ENCODE measurements at places on chromosomes 11 and 22.

GRCh38 chr11:117334896-117335295 is 7.2 kb downstream of the CEP164 start:
- no peak for DNase-seq

DNA sequence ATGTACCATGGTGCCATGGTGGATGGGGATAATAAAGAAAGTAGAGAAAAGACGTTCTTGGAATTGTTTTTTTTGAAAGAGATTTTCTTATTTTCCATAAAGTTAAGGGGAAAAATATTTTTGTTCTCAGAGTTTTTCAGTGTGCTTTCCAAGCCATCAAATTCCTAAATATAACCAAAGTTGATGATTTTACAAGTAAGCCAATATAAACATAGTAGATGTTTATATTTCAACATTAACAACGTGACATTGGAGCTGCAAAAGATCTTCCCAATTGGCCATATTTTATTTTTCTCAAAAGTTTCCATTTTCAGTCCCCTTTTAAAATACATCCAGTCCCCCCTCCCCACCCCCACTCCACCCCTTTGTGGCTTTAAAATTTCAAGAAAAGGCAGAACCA is 80.9 kb upstream of the PICALM start:
- DNase-seq, result no peak

- no peak for DNase-seq
Observed at GRCh38 chr11:59810911-59811259, 307 bp upstream of the MRPL16 start.

DNA sequence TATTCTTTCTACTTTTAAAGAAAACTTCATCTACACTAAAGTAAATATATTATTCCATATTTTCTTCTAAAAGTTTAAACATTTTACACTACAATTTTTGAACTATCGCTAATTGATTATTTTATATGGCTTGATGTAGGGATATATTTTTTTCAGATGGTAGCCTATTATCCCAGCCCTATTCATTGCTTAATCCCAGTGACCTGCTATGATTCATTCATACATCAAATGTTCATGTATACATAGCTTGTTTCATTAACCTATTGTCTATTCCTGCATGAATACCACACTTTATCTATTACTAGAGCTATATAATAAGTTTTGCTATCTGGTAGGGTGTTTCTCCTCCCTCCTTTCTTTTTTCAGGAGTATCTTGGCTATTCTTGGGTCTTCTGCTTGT is 5.0 kb upstream of the ROBO4 start:
- DNase-seq, result no peak

DNA sequence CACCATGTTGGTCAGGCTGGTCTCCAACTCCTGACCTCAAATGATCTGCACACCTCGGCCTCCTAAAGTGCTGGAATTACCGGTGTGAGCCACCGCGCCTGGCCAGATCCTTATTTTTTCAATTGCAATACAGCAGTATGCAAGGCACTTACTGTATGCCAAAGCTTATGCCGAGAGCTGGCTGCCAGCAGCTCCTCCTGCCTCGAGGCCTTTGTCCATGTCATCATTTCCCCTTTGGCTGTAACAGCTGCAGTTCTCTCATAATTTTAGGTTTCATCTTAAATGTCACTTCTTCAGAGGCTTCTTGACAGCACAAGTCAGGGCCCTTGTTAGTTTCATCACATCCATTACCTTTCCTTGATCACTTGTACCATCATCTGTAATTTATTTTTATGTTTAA is 1.5 kb upstream of the SREBF2 start:
- DNase-seq, result no peak

DNA sequence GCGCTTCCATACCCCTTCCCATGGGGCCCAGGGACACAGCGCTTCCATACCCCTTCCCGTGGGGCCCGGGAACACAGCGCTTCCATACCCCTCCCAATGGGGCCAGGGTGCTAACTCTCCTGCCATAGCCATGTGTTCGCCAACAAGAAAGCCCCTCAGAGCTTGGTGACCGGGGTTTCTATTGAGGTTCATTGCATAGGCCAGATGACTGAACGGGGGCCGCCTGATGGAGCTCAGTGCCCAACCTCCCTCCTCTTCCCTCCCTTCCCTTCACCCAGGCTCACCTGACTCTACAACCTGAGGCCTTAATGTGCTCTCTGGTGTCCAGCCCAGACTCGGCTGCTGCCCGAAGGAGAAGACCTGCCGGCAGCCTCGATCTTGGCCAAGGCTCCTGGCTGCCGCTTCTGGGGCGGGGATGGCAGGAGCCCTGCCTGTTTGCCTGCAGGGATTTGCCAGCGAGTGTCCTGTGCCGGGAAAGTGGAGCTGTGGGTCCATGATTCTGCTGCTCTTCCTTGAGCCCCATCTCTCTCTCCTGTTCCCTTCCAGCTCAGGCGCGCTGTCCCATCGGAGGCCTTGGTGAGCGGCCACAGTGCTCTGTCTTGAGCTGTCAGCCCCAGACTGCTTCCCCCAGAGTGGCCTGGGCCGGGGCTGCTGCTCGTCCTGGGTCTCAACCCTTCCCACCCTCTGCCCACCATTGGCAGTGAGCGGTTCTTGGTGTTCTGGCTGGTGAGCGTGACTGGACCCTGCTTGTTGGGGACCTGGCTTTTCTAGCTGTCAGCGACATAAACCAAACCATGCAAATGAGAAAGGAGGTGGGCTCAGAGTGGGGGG is 267.0 kb downstream of the TBC1D22A start:
- no peak for DNase-seq

DNA sequence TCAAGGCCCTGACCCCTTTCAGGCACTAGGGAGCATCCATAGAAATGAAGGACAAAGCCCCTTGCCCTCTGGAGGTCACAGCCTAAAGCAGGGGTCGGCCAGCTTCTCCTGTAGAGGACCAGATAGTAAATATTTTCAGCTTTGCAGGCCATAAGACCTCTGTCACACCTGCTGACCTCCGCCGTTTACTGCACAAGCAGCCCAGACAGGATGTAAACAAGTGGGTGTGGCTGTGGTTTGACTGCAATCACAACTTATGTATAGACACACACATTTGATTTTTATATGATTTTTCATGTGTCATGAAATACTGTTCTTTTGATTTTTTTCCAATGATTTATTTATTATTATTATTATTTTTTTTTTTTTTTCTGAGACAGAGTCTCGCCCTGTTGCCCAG is 34.3 kb downstream of the KIAA1671 start:
- no peak for DNase-seq

DNA sequence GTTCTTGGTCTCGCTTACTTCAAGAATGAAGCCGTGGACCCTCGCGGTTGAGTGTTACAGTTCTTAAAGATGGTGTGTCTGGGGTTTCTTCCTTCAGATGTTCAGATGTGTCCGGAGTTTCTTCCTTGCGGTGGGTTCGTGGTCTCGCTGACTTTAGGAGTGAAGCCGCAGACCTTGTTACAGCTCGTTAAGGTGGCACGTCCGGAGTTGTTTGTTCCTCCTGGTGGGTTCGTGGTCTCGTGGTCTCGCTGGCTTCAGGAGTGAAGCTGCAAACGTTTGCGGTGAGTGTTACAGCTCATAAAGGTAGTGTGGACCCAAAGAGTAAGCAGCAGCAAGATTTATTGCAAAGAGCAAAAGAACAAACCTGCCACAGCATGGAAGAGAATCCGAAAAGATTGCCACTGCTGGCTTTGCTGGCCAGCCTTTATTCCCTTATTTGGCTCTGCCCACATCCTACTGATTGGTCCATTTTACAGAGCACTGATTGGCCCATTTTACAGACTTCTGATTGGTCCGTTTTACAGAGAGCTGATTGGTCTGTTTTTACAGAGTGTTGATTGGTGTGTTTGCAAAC is 27.1 kb upstream of the NXPE2 start:
- no peak for DNase-seq

DNA sequence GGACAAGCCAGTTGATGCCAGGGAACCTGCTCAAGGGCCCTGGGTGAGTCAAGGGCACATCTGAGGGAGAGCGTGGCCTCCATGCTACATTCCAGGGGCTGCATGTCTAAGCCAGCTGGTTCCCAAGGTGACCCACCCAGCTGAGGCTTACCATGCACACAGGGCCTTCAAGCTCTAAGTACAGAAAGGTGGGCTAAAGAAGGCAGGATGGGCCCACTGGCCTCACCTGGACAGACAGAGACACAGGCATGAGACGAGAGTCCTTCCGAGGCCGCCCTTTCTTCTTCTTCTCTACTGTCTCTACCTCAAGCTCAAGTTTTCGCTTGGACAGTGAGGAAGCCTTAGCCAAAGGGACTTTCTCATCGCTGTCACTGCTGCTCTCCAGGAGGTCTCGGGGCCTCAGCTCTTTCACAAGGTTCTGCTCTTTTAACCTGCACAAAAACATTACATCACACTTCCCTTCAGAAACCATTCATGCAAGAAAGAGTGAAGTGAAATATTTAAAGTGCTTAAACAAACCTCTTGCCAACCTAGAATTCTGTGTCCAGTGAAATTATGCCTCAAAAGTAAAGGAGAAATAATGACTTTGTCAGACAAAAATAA is 69.9 kb downstream of the HIRA start:
- DNase-seq, result no peak

DNA sequence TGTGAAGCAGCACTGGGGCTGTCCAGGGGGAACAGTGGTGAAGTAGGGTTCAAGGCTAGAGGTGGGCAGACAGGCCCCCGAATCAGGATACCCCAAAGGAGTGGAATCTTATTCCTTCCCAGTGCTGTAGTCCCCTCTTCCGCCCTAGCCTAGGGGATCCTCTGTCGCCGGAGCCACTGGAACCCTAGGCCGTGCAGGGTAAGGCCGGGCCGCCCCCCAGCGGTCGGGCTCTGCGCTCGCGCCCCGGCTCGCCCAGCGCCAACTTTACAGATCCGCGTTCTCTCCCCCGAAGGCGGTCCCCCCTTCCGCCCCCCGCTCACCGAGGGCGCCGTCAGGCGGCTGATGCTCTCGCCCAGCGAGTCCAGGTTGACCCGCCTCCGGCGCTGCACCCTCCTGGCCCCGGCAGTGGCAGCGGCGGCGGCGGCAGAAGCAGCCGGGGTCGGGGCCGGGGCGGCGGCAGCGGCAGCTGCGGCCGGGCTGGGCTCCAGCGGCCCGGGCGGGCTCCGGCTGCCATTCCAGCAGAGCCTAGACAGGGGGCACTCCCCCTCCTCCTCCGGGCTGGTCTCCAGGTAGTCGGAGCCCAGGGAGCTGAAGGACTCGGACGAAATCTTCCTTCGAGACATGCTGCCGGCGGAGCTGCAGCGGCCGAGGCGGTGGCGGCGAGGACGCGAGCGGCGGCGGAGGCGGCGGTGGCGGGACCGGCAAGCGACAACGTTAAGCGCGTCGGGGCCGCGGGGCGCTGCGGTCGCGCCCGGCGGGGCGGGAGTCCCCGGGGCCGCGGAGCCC is 650 bp downstream of the GUCY1A2 start:
- no peak for DNase-seq

- no peak for DNase-seq
Observed at GRCh38 chr11:23314162-23314561, 453.9 kb upstream of the CCDC179 start.

DNA sequence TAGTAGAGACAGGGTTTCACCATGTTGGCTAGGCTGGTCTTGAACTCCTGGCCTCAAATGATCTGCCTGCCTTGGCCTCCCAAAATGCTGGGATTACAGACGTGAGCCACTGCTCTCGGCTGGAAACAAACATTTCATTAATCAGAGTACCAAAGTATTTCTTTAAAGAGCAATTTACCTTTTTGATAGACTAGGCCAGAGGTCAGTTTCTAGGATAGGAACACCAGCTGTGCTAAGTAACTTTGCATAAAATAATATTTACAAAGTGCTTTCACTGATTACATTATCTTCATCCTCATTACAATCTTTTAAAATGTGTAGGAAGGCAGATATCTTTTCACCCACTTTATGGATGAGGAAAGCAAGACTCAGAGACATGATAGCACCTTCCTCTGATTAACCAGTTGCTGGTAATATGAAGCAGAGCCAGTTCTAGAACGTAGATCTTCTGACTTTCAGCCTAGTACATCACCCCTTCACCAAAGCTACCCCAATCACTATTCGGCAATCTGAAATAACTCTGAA is 355.2 kb downstream of the SOX6 start:
- DNase-seq, result no peak

GRCh38 chr11:132942611-132943356 is 589.5 kb downstream of the OPCML start:
- no peak for DNase-seq

DNA sequence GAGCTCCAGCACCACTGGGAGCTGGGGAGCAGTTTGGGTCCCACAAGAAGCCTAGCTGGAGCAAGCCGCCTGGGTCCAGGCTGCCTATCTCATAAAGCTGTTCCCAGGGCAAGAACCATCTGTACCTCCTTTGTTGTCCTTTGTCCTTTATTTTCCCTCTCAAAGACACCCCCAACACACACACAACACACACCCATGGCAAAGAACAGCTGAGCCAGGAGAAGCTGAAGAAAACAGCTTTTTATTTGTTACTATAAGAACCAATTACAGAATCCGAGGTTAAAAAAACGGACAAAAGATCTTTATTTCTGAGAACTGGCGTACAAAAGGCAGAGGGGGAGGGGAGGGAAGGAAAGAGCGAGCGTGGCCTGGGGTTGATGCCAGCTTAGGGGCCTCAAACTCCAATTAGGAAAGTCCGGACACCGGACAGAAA is 1.7 kb upstream of the TUT1 start:
- DNase-seq, result no peak

- DNase-seq, result no peak
Observed at GRCh38 chr11:36164506-36165250, 124.5 kb downstream of the COMMD9 start.

DNA sequence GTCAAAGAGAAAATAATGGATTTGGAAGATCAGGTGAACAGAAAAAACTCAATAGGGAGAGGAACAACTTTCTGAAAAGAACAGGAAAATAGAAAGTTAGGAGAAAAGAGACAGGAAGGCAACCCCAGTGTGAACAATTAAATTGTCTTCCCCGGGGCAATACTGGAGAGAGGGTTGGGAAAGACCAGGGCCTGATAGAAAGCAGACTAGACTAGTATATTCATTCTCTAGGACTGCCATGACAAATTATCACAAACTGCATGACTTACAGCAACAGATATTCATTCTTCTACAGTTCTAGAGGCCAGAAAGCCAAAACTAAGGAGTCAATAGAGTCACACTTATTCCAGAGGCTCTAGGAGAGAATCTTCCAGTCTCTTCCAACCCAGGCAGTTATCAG is 482.8 kb downstream of the SOX6 start:
- no peak for DNase-seq

- no peak for DNase-seq
Observed at GRCh38 chr22:43975041-43975440, 19.8 kb downstream of the SAMM50 start.

GRCh38 chr11:62719302-62719978 is 7.8 kb downstream of the HNRNPUL2 start:
- DNase-seq, result no peak

GRCh38 chr22:42412744-42413333 is 19.4 kb downstream of the NFAM1 start:
- DNase-seq, result no peak

Measured in esophagus squamous epithelium (tissue), 5 donors.